ENCODE measurements at places on chromosomes 5 and 9.

GRCh38 chr5:78182838-78183237 is 111.7 kb downstream of the AP3B1 start:
- no peak for DNase-seq

DNA sequence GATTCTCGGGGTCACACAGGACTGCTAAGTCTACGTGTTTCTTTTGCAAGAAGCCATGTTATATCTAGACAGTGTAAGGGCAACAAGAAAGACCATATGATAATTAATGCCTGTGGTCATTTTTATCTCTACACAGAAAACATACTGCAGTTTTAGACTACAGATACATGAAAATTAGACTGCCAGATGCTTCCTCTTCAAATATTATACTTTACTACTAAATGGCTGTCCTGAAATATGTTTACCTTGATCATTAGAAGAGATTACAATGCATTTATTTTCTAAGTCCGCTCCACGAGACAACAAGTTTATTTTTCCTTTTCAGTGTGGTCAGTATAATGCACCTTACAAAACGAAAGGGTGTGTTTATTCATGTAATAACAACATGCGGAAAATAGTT is 147.6 kb downstream of the KIAA0825 start:
- no peak for DNase-seq

DNA sequence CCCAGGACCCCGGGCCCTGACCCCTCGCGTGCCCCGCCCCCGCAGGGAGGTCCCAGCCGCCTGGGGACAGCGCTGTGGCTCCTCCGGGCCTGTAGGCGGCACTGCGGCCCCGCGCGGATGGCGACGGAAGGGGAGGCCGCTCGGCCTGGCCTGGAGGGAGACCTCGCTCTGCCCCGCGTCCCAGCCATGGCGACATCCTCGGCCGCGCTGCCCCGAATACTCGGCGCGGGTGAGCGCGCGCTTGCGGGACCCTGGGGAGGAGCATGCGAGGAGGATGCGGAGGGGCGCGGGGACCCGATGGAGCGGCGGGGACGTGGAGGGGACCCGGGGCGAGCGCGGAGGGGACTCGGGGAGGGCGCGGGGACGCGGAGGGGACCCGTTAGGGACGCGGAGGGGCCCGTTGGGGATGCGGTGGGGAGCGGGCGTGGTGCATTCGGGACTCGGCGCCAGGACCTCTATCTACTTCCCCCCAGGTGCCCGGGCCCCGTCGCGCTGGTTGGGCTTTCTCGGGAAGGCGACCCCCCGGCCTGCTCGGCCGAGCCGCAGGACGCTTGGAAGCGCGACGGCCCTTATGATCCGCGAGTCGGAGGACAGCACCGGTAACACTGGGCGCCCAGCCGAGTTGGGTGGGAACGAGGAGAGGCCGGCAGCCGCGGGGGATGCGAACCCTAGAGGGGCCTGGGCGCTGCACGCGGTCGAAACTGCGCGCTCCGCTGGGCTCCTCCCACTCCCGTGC is at the start of gene MRPS2:
Gene MRPS2 (plus strand): TSS at position 158 of the 736 bp plus-strand sequence. CDS start 29 bp downstream, at position 187.
- peak; percentile 73 for DNase-seq

DNA sequence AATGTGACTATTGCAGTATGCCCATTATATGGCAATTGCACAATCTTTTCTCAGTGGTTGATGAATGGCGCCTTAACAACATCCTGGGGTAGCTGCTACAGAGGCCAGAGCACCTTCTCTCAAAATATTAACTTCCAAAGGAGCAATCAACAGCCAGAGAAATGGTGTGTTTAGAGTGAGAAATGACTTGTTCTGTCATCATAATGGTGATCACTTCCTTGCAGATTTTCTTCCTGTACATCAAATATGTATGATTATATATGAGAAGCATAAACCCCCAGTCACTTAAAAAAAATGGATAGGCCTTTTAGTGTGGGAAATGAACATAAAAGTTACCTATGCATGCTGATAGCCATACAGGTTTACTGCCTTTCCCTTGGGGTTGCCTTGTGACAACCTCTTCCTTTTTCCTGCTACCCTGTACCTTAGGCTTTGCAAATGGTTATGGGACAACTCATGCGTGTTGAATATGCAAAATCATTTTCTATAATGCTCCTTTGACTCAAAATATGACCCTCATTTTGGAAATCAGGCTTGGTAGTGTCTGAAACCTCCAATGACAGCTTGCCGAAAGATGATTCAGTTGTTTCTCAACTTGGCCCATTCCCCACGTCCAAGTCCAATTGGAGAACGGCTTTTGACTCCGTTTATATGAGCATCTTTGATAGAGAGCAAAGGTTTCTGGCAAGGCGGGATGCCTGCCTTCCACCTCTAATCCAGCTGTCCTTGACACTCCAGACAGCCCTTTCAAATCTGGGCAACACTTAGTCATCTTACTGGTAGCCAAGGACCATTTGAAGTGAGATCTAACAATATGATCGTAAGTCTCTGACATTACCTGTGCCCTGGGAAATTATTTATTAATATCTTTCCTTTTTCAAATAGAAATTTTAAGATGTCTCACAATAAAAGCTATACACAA is 69.3 kb downstream of the SLC1A1 start:
- DNase-seq, result no peak

GRCh38 chr5:103079796-103080195 is 40.1 kb downstream of the GIN1 start:
- no peak for DNase-seq

GRCh38 chr5:172550996-172551395 is 90.1 kb upstream of the NEURL1B start:
- DNase-seq, result no peak

DNA sequence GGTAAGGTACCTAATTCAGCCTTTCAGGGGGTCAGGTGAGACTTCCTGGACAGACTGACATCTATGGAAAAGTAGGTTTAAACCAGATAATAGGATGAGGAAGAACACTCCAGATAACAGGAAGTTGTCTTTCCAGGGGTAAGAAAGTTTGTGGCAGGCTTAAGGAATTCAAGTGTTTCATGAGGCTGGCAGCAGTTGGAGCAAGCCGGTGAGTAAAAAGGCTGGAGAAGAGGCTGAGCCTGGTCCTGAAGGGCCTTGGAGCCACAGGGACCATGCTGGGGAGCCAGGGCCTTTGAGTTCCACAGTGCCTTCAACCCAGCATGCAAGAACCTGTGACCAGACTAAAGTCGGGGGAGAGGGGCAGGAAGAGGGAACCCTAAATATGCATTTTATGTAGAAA is 353.4 kb downstream of the SPOCK1 start:
- DNase-seq, result no peak

DNA sequence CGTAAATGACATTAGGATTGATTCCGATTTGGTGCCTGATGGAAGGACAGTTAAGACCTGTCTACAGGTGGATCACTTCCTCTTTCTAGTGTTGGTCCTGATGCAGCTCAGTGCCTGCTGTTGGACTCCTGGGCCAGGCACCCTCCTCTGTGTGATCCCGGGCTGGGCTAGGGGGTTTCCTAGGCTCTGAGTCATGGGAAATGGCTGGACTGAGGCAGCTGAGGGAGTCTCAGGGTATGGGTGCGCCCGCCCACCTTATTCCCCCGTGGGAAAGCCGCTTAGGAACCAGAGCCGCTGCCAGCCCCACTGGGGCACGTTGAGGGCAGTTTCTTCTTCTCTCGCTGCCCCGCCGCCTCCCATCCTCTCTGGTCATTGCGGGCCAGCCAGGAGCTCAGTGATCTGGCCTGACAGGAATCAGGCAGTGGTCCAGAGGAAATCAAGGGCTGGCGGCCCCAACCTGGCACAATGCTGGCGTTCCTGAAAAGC is 12.9 kb downstream of the TCF7 start:
- no peak for DNase-seq

- DNase-seq, result no peak
These were observed 65.0 kb downstream of the SEMA6A start for GRCh38 chr5:116509483-116510244.

- no peak for DNase-seq
These were observed 8.6 kb downstream of the CD74 start for GRCh38 chr5:150404121-150404520.

- no peak for DNase-seq
These were observed 71.3 kb downstream of the LHFPL2 start for GRCh38 chr5:78577071-78577807.

GRCh38 chr5:133658327-133658726 is 46.0 kb upstream of the FSTL4 start:
- DNase-seq, result no peak

- no peak for DNase-seq
These were observed 230.4 kb downstream of the DOCK8 start for GRCh38 chr9:445033-445432.

DNA sequence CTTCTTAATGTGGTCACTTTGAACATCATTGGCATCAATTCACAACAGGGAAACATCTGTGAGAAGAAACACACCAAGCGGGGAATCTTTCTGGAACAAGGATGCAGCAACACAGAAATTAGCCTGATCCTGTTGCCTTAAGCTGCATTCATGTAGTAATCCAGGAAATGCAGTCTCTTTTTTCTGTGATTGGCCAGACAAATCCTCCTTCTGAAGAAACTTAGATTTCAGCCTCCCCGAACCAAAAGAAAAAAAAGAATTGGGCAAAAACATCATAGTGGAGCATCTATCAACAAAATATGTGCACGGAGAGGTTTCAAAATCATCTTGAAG is 7.2 kb upstream of the XPA start:
- no peak for DNase-seq

GRCh38 chr5:66724349-66725139 is 128.4 kb downstream of the MAST4 start:
- no peak for DNase-seq

GRCh38 chr9:85420750-85421149 is 321.0 kb downstream of the AGTPBP1 start:
- no peak for DNase-seq

GRCh38 chr5:126369995-126370731 is 53.0 kb upstream of the GRAMD2B start:
- no peak for DNase-seq

- DNase-seq, result no peak
These were observed 90.8 kb upstream of the EQTN start for GRCh38 chr9:27387722-27388121.

DNA sequence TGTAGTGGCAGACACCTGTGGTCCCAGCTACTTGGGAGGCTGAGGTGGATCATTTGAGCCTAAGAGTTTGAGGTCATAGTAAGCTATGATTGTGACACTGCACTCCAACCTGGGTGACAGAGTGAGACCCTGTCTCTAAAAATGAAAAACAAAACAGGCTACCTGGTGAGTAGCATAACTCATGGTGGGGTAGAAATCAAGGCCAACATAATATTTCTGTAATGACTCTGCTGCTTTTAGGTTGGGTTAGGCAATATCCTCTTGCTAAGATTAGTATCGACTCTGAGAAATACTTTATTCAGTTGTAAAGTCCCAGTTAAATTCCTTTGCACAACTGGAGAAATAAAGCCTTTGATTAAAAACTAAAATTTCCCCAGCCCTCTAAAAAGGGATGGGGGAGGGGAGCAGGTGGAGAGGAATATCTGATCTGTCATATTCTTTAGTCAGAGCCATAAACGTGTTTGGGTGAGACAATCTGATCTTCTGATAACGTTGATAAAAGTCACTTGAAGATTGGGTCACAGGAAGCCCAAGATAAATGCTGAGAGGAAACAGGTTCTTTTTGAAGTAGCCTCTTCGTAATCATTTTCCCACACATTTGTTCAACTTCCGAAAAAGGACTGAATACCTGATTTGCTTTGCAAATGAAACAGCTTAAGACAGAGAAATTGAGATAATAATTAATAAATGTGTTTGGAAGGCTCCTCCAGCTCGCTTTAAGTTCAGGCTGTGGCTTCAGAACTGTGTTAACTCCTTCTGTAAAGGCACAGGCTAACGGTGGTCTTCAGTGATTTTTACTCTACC is 14.9 kb downstream of the IL4 start:
- DNase-seq, result no peak

DNA sequence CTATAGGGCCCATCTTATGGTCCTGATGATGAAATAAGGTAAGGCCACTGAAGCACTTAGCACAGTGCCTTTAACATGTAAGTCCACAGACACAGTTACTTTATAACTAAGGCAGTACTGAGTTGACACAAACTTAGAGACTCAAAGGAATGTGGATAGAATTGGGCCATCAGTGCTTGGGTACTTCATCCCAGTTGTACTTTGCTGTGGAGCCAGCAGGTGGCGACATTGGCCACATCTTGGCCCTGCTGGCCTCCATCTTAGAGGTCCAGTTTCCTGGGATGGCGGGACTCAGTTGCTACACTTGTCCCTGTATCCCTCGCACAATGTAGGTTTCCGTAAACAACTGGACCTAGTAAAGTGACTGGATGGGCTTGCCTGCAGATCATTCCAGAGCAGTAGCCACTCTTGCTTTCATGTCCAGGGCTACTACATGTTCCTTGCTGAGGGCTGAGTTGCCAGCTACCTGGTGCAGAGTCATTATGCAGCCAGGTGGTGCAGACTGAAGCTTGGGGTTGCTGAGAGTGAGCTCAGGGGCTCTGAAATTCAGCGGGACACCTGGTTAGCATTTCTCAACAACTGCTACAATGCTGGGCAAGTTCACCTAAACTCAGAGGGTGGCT is 10.6 kb downstream of the MTAP start:
- DNase-seq, result peak; percentile 48

GRCh38 chr9:136222906-136223285 is 18.0 kb upstream of the LHX3 start:
- DNase-seq, result no peak

- no peak for DNase-seq
These were observed 46.5 kb downstream of the SLC44A1 start for GRCh38 chr9:105290954-105291353.

DNA sequence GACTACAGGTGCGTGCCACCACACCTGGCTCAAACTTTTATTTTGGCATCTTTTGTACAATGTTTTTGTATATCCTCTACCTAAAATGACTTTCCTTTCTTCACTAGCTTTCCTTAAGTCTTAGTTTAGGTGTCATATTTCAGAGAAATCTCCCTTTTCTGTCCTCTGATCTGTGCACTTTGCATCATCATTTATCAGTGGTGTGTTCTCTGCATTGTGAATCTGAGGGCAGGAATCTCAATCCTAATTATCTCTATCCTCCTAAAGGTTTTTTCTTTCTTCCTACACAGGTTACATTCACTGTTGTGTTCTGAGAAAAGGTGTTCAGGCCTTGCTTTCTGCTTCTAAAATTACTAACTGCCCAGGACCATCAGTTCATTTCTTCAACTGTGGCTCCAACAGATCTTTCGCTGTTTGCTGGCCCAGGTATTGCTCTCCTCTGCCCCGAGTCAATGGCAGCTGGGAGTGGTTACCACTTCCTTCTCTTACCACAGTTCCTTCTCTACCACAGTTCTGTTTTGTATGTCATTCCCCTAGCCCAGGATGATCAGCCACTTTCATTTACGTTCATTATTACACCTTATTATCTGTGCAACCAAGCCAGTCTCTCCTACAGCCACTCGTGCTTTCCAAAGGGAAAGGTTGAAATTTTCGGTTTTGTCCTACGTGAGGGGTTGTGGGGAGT is 14.0 kb downstream of the TGFBR1 start:
- no peak for DNase-seq

- DNase-seq, result no peak
These were observed 691.8 kb downstream of the MTRR start for GRCh38 chr5:8560776-8561175.

GRCh38 chr5:143008809-143009521 is 238.8 kb downstream of the ARHGAP26 start:
- DNase-seq, result peak; percentile 64
